ENCODE measurements at places on chromosomes 11 and 22.

DNA sequence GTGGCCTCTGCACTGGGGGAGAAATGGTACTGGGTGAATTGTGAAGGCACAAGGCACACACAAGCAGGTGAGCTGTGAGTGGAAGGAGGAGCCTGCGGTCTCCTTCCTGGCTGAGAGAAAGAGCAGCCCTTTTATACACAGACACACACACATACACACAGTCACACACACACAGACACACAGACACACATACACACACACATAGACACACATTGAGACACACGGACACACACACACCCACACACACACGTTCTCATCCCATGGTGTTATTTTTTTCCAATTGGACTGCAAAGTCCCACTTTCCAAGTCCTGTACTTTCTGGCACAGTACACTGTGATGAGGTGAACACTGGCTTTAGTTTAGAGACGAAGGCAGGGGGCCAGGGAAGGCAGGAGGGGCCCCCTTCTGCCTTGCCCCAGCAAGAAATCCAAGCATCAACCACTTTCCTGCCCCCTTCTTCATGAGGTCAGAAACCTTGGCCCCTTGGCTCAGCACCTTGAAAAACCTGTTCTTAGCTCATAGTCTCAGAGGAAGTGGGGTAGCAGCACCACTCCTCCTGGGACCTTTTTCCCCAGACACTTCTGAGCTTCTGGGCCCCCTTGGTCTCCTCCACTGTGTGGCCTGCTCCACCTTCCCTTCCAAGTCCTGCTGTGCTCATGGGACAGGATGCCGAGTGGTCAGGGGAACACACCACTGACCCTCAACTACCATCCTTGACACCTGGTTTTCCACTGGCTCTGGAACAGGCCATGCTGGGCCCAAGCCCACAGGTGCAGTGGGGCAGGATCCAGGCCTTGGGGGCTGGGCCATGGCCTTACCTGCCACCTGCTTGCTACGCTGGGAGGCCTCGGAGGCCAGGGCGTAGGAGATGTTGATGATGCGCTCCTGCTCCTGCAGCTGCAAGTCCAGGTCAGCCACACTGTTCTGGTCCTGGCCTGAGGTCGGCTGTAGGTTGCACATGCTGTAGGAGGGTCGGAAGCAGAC, 43.8 kb downstream of the C11orf58 start:
- no peak for DNase-seq

DNA sequence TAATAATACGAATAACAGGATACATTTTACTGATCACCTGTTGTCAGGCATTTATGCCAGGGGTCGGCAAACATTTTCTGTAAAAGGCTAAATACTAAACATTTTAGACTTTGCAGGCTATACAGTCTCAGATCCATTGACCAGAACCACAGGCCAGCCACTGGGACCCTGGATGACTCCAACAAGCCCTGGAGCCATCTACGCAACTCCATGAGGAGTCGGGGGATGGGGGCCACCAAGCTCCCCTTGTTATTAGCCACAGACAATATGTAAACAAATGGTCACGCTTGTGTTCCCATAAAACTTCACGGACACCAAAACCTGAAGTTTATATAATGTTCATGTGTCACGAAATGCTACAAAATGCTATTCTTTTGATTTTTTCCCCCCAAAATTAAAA, 54.4 kb upstream of the EMID1 start:
- peak; percentile 12 for DNase-seq

DNA sequence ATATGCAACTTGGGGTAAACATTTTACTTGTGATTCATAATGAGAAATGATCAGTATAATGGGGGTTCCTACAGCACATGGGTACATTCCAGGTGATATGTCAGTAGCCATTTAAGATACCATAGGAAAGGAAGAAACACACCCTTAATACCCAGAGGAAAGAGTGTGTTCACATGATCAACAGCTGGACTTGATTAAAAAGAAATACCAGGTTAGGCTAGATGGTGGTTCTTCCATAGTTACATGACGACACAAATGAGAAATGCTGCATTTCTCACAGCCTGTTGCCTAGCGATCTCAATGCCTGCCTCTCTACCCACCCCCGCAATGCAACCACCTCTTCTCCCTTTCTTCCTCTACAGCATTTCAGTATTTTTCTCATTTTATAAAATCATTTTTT, 96.8 kb downstream of the TTC28 start:
- no peak for DNase-seq

DNA sequence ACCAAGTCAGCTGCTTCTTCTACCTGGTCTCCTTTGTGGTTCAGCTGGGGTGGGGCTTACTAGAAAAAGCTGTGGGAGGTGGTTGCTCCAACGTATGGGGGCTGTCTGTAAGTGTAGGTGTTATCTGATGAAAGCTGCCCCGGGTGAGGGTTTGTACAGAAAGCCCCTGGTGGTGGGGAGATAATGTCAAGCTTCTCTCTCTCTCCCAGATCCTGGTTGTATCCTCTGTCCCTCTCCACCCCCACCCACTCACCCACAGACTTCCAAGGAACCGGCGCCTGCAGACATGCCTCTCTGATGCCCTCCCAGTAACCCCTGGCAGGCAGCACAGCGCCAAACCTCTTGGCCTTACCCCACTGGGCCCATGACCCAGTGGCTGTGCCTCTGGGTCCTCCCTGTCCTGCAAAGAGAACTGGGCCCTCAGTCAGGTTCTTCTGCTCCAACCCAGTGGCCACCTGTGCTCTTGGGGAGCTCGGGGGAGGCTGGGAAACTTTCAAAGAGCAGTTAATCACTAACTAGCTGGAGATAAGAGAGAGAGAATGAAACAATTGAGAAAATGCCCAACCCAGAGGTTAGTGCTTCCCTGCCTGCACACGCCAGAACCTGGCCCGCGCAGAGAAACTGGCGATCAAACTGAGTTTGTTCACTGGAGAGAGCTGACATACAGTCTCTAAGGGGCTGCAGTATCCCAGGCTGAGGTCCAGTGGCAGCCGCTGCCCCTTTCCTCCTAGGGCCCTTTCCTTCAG, 20.4 kb upstream of the EHF start:
- no peak for DNase-seq

DNA sequence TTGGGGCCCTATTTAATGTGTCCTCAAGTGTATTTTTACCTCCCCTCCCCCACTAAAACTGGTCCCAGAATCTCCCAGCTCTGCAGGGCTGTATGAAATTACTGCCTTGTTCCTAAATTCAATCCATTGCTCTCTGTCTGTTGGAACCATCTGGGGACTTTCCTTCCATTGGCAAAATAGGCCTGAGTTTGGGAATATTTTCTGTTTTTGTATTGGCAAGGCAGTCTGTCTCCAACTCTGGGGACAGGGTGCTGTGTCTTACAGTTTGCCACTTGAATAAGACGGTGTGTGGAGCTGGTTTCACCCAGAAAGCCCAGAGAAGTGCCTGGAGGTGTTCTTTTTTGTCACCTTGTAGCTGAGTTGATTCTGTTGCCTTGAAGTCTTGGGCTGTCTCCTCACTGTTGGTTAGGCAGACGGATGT, 1.3 kb downstream of the PACS1 start:
- DNase-seq, result no peak

DNA sequence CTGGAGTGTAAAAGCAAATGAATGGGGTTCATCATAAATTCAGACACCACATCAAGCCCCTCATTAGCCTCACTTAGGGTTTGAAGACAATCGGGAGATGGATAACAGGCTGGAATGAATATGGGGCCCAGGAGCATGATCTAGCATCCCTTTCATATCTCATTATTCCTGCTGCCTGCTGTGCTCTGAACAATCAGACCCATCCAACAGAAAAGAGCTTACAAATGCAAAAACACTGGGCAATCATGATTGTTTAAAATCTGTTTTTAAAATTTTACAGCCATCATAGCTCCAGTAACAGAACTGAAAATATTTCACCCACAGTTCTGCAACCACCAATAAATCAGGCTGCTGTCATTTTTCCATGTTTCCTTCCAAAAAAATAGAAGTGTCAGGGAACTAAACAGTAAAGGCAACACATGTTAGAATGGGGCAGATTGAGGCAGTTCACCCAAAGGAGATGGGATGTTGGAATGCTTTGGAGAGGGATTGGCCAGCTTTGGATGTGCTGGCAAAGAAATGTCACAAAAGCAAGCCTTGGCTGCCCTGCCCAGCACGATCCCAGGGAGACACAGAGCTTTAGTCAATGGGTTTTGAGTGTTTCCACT, 47.8 kb upstream of the BMAL1 start:
- DNase-seq, result no peak

GRCh38 chr11:46554213-46555147, 39.3 kb downstream of the AMBRA1 start:
- no peak for DNase-seq

- DNase-seq, result no peak
Observed at GRCh38 chr11:36702330-36703054, 104.5 kb upstream of the RAG2 start.

GRCh38 chr22:44231233-44231632, 50.5 kb downstream of the PARVG start:
- DNase-seq, result no peak

- no peak for DNase-seq
Observed at GRCh38 chr11:72807792-72808191, 6.4 kb upstream of the ATG16L2 start.

- DNase-seq, result no peak
Observed at GRCh38 chr22:42052765-42053164, 17.8 kb downstream of the NAGA start.

- peak; percentile 71 for DNase-seq
Observed at GRCh38 chr22:19430890-19431541, 517 bp downstream of the HIRA start.

DNA sequence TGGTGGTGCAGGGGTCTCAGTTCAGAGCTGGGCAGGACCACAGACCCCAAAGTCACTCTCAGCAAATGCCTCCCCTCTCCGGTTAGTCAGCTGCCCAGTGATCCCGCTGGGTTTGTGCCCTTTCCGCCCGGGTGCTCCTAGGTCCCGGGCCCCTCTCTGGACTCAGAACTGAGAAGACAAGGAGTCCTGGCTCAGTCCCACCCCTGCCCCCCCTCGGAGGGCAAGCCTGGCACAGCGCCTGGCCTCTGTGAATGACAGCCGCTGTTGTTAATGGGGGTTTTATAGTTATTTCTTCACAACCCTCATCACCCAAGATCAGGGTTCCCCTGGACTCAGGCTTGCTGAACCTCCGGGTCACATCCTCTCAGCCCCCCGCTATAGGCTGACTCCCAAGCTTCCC, 47.6 kb downstream of the ELFN2 start:
- no peak for DNase-seq

GRCh38 chr11:93736129-93736528, 5.2 kb downstream of the TAF1D start:
- DNase-seq, result no peak

- DNase-seq, result no peak
Observed at GRCh38 chr11:8138526-8138925, 30.3 kb downstream of the RIC3 start.

- peak; percentile 95 for DNase-seq
Observed at GRCh38 chr22:45863981-45864751, 112.8 kb downstream of the WNT7B start.

DNA sequence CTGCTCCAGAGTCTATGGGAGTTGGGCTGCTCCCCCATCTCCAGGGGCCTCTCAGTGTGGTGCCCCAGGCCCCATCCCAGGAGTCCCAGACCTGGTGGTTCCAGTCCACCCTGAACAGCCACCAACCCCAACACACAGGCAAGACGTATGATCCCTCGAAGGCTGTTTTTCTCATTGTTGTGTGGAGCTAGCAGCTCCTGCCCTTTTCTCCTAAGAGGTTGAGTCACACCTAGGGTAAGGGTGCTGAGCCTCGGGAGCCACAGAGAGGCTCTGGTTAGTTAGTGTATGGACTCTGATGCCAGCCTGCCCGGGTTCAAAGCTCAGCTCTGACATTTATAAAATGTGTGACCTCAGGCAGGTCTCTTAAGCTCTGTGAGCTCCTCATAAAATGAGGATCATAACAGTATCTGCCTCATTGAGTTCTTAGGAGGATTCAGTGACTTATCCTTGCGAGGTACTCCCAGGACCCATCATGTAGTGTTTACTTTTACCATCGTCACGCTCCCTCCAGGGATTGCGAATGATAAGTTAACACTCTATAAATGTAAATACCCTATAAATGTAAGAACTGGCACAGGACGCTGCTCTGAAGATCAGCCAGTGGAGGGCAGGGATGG, 47.2 kb downstream of the FBLN1 start:
- DNase-seq, result no peak

DNA sequence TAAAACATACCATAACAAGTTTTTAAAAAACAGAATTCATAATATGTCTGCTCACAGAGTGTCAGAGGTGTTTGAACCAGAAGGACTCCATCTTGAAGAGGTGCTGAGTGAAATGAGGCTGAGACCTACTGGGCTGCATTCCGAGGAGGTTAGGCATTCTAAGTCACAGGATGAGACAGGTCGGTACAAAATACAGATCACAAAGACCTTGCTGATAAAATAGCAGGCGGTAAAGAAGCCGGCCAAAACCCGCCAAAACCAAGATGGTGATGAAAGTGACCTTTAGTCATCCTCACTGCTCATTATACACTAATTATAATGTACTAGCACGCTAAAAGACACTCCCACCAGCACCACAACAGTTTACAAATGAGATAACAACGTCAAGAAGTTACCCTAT, 116.4 kb downstream of the ARHGAP32 start:
- DNase-seq, result no peak

DNA sequence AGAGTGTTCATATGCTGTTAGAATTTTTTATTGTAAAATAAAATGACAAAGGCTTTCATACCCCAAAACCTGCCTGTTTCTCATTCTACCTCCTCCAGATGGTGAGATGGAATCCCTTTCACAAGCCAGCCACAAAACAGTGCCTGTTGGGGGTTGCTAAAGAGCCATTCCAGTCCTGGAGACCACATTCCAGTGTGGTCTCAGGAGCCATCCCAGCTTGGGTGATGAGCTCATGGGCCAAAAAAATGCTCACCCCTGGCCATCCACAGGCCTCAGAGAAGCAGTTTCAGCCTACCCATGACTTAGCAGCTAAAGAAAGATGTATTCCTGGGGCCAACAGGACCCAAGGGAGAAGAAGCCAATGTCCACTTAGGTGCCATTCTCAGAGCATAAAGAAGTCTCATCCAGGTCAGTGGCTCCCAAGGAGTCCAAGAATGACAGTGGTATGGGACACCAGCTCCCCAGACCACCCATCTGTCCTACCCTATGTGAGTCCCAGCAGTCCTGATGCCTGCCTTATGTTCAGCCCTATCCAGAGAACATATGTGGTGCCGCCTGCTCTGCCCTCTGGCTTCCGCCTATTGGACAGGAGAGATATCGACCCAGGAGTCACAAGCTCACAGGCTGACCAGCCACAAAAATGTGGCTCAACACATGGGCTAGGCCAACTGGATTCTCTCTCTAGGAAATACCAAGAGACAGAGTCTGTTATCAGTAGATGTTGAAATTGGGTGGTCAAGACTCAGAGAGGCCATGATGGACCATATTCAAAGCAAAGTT, 26.4 kb downstream of the C11orf91 start:
- no peak for DNase-seq

GRCh38 chr22:39152024-39152510, 413 bp downstream of the CBX7 start:
- DNase-seq, result no peak

DNA sequence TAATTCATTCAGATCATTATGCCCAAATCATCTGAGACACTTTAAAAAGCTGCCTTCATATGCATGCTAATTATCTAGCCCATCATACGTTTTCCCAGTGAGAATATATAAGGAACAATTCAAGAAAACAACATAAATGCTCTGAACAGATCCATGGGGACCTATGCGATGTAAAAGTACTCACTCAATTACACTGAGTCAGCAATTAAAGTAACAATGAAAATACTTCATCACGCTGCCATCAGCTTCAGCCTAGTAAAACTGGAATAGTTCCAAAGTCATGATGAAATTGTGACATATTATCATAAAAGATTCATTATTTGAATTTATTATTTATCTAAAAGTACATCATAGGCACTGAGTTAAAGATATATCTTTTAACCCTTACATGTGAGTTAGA, 3.7 kb upstream of the OR8K5 start:
- DNase-seq, result no peak
